ENCODE measurements at places on chromosomes 13 and 19.
A peak's percentile ranks its signal among the peaks of the same experiment; 100 is the strongest.

DNA sequence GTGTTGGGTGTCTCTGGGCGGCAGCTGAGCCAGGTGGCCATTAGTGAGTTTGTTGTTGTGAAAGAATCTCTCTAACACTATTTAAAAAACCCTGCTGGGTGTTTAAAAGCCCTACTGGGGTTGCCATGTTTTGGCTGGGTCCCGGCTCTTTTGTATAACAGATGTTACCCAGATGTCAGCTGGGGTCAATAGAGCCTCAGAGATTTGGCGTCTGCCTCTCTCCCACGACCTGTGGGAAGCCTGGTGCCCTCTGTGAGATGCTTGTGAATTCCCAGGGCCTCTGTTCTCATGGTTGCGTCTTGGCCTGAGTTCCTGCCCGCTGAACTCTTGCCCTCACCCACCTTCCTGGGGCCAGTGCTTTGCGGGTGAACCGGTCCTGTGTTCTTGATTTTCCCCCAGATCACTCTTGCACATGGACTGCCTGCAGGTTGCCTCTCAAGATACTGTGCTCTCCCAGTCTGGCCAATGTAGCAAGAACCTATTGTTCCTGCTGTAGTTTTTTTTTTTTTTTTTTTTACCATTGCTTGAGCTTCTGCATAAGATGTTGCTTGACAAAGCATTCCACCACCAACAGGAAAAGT is 9.5 kb downstream of the NFILZ start:
- no peak for DNase-seq

DNA sequence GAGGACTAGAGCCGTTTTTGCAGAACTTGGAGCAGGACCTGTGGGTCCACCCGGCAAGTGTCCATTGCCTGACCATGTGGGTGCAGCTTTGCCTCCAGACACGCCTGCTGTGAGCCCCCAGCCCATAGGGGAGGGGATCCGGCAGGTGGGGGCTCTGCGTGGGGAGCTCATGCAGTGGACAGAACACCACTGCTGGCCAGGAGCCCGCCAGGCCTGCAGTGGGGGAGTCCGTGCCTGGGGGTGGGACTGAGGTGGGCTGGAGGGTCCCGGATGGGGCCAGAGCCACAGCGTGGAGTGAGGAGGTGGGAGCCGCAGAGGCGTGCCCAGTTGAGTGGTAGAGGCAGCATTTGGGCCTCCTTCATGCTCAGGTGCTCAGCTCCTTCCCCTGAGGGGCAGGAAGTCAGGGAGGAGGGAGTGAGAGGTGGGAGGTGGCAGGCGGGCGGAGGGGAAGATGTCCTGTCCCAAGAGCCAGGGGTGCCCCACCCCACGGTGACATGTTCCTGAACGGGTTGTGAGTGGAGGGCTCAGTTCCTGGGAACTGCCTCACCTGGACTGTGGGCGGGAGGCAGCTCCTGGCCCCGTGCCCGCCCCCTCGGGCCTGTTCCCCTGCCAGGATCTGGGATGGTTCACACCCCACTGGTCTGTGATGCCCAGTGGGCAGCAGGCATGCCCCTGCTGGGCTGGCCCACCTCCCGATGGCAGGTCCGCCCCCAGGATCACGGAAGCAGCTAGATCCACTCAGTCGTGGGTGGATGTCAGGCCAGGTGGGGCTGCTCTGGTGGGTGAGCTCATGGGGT is 8.8 kb downstream of the ADAT3 start:
- no peak for DNase-seq

GRCh38 chr19:2039089-2039958 is 11.7 kb downstream of the MKNK2 start:
- DNase-seq, result no peak

DNA sequence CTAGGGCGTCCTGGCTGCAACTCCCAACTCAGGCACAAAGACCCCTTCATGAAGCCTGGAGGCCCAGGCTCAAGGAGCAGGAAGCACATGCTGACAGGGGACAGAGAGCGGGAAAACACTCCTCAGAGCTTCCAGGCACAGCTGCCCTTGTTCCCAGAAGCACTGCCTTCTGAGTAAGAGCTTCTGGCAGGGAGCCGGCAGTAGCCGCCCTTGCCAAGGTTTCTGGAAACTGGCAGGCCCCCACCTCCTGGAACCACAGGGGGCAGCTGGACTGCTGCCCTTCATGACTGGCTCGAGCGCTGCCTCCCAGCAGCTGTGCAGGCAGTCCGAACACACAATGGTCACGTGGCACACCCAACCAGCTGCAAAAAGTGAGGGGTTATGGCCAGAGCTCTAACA is 33.6 kb upstream of the EPHX3 start:
- peak; percentile 47 for DNase-seq

DNA sequence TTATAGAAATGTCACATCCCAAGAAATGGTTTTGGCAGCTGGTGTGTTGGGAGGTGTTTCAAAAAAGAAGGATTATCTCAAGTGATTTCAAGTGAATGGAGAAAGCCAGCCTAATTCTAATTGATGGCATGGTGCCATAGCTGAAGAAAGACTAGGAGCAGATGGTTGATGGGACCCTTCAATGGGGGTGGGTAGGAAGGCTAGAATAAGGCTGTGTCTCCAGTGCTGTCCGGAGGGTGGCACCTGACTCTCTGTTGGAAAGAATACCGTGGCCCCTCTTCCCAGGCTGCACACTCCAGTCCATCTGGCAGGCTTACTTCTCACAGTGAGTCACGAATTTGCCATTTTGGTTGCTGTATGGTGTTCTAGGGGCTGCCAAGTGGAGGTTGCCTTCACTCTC is 51.0 kb upstream of the GPR12 start:
- DNase-seq, result no peak

GRCh38 chr19:52566121-52566520 is 4.0 kb upstream of the ZNF701 start:
- no peak for DNase-seq

DNA sequence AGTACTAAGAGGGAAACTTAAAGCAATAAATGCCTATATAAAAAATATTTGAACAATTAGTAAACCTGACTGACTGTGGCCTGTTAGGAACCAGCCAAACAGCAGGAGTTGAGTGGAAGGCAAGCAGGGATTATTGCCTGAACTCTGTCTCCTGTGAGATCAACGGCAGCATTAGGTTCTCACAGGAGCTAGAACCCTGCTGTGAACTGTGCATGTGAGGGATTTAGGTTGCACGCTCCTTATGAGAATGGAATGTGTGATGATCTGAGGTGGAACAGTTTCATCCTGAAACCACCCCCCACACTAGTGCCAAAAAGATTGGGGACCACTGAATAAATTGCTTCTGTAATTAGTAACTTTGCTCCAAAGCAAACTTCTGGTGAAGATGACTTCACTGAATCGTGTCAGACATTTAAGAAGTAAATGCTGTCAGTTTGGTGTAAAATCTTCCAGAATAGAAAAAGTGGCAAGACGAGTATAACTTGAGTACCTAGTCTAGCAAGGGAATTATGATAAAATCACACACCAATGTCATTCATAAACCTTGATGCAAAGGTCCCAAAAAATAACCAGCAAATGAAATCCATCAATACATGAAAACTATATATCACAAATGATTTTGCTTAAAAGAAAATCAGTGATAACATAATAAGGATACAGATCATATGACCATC is 53.8 kb downstream of the SLC6A16 start:
- no peak for DNase-seq

DNA sequence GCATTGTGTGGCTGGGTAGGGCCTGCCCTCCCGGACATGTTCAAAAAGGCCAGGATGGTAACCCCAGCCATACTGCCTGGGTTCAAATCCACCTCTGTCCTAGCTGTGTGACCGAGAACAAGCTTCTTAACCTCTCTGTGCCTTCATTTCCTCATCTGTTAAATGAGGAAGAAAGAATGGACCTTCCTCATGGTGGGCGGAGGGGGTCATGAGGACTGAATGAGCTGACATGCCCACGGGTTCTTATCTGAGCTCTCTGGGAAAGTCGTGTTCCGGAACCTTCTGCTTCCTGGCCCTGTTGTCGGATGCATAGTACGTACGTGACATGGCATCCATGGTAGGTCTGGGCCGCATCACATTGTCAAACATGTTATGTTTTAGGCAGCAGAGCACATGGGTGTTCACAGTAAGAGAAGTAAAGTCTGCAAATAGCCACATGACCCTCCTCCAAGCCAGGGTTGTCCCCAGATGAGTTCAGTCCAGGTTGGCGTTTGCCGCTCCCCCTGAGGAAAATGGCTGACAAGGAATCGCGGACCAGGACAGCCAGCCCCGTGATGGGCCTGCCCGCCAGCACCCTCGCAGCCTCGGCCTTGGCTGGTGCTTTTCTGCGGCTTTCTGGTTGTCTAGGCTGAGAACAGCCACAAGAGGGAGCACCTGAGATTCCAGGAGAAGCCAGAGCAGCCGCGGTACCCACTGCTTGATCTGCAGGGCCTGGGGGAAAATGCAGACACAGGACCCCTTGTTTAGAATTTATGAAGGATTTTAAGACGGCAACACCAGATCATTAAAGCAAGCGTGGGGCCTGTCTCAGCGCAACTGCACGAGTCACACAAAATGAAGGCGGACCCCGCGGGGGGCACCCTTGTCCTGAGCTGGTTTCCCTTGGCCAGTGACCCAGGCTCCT is 2.4 kb upstream of the NTN5 start:
- DNase-seq, result no peak

GRCh38 chr13:23322353-23323336 is 110.9 kb downstream of the SACS start:
- DNase-seq, result no peak

- DNase-seq, result peak; percentile 36
Measured at GRCh38 chr13:50574731-50575130, 268.8 kb downstream of the DLEU7 start.

- DNase-seq, result no peak
Measured at GRCh38 chr19:49528211-49528771, 488 bp downstream of the RCN3 start.

All from AG04449 (cell line).